Right lobe of liver (tissue), 6 donors: ENCODE measurements at places on chromosomes 2 and 18. TPM values are rescaled to one million over a fixed set of nuclear protein-coding genes. Genes with fewer than 3 reads are reported as not detected.

Gene CCDC93
- total RNA-seq = 13.0 TPM

Gene ZAP70
- total RNA-seq = 2.0 TPM

Gene GKN2
- total RNA-seq = not detected

Gene SERPINB11
- not detected for total RNA-seq

Gene MATN3
- not detected for total RNA-seq

Gene EPB41L3
- total RNA-seq = 3.9 TPM

Gene EMILIN1
- 26.1 TPM for total RNA-seq

Gene THAP4
- total RNA-seq = 22.1 TPM

Gene MC4R
- not detected for total RNA-seq

Gene FEV
- not detected for total RNA-seq
